ENCODE measurements at places on chromosomes 1 and 21.

- no peak for DNase-seq
Measured at GRCh38 chr1:44048532-44049215, 17.4 kb upstream of the SLC6A9 start.

DNA sequence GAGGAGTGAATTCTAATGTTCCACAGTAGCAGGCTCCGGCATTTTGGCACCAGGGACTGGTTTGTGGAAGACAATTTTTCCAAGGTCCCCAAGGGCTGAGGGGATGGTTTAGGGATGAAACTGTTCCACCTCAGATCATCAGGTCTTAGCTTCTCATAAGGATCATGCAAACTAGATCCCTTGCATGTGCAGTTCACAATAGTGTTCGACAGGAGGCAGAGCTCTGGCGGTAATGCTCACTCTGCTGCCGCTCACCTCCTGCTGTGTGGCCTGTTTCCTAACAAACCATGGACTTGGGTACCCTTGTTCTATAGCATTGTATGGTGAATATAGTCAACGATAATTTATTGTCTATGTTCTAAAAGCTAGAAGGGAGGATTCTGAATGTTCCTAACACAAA lies 16.6 kb downstream of the CRNN start:
- DNase-seq, result no peak

- DNase-seq, result no peak
Measured at GRCh38 chr1:16138772-16139221, 17.1 kb downstream of the EPHA2 start.

- no peak for DNase-seq
Measured at GRCh38 chr1:210608767-210609166, 280.1 kb downstream of the HHAT start.

DNA sequence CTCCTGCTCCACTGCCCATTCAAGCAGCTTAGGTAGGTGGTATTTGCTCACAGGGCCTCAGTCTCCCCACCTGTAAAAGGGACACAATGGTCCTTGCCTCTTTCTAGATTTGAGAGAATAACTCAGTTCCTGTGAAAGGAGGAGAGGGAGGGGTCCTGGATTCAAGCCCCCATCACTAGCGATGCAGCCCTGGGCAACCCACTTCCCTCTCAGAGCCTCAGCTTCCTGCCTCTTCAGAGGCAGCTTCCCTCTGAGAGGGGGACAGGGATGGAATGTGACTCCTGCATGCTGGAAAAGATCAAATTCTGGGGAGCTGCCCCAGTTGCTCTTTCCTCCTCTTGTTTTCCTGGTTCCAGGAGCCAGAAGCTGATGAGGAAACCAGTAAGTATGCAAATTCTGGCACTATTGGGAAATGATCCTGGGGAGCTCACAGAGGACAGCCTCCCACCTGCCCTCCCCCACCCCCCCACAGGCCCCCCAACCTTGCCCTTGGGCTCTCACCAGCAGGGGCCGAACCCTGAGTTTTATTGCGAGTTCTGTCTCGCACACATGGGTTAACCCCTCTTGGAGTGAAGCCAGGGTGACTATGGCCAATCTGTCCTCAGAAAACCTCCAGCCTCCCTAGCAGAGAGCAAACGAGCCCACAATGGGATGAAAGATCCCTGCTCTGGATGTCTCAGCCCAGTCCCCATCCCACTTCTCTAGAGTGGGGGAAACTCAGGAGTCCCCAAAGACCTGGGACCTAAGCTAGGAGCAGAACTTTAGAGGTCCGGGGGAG lies 11.7 kb downstream of the ZC3H12A start:
- DNase-seq, result no peak

GRCh38 chr1:232690285-232690935 lies 60.5 kb upstream of the SIPA1L2 start:
- no peak for DNase-seq

GRCh38 chr1:202571719-202572339 lies 138.4 kb downstream of the SYT2 start:
- no peak for DNase-seq

DNA sequence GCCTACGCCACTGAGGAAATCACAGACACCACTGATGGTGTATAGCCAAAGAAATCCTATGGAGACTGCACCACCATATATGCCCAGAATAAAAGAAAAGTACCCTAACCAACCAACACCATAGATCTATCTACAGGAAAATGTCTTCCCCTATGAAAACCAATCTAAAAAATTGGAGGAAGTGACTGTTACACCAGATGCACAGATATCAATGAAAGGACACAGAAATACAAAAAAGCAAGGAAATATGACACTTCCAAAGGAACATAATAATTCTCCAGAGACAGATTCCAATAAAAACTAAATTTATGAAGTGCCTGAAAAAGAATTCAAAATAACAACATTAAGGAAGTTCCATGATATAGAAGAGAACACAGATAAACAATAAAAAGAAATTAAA lies 56.8 kb upstream of the BCL10 start:
- no peak for DNase-seq

DNA sequence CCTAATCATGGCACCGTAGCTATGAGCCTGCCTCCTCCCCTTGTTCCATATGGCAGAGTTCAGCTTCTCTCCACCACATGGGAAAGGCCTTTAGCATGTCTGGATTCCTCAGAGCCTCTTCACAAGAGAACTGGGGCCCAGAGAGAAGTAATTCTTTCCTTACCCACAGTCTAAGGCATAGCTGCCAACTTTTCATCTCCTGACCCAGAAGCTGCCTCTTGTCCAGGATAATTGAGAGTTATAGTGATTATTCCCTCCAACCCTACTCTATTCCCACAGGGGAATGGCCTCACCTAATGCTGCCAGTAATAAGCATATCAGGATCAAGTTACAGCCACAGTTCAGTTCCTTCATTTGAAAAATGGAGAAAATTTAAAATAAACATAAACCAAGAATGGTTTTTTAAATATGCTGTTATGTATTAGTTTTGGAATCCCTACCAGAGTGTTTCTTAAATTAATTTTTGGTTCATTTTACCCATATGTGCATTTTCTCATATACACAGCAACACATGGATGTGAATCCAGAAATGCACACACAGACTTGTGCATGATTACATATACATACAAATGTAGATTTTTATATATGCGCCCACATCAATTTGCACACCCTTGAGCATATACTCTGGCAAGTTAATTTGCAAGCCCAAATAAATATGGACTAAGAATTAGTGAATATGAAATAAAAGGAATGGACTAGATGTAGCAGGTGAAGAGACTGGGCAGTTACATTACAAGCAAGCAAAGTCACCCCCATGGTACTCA lies 63.9 kb upstream of the WARS2 start:
- no peak for DNase-seq

- no peak for DNase-seq
Measured at GRCh38 chr1:171405391-171405714, 80.0 kb upstream of the PRRC2C start.

DNA sequence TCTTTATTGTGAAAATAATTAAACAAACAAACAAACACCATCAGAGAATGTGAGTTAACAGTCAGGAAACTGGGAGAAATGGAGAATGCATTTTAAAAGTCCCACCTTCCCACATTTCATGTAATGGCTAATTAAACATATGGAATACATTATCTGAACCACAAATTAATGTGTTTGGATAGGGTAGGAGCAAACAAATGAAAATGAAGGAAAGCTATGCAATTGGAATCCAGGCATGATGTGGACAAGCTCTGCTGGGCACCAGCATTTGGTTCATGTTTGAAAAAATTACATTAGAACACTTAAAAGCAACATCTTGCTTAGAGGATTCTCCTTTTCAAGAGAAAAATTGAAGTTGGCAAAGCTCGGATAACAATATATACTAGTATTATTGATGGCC lies 628.1 kb downstream of the LMO4 start:
- DNase-seq, result no peak

DNA sequence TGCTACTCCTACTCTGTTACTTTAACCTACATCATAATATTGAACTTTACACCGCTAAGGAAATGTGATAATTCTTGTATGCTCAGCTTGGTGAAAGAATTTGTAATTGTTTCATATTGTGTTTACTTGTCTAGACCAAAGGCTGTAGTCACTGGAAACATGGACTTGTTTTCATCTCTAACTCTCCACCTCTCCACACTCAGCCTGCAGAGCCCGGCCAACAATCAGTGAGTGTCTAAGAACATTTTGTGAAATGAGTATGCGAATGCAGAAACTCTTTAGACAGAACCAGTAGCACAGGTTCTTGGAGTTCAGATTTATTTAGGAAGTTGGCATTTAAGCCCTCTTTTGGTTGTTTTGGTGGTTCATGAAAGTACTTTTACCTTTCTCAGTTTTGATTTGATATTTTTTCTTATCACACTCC lies 3.2 kb upstream of the RWDD3 start:
- no peak for DNase-seq

DNA sequence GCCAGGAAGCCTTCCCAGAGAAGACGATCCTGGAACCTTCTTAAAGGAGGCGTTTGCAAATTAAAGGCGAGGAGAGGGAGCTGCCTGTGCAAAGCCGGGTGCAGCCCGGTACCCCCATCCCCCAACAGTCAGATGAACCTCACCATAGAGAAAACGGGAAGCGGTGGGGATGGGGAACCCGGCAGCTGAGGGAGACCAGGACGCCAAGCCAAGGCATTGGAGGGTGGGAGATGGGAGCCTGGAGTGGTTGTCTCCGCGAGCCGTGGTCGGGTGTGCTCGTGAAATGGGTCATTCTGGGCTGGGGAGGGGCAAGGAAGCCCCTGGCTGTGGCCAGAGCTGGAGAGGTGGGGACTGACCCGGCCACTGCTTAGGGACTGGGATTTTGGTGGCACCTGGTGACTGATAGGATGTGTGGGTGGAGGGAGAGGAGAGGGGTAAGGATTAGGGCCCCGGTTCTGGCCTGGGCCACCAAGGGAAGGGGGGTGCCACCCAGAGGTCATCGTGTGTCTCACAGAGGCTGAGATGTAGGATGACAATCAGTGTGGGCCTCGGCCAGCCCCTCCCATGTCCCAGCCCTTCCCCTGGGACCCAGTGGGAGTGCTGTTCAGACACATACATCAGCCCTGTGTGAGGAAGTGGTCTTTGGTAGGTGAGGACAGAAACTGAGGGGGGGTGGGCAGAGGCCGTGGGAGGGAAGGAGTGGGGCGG lies 676 bp upstream of the PADI2 start:
- no peak for DNase-seq

- DNase-seq, result no peak
Measured at GRCh38 chr1:236063551-236063918, 1.4 kb downstream of the NID1 start.

- DNase-seq, result no peak
Measured at GRCh38 chr21:44985441-44986401, 45.9 kb downstream of the SLX9 start.

GRCh38 chr1:236950365-236950764 lies 53.9 kb downstream of the MT1HL1 start:
- DNase-seq, result no peak

DNA sequence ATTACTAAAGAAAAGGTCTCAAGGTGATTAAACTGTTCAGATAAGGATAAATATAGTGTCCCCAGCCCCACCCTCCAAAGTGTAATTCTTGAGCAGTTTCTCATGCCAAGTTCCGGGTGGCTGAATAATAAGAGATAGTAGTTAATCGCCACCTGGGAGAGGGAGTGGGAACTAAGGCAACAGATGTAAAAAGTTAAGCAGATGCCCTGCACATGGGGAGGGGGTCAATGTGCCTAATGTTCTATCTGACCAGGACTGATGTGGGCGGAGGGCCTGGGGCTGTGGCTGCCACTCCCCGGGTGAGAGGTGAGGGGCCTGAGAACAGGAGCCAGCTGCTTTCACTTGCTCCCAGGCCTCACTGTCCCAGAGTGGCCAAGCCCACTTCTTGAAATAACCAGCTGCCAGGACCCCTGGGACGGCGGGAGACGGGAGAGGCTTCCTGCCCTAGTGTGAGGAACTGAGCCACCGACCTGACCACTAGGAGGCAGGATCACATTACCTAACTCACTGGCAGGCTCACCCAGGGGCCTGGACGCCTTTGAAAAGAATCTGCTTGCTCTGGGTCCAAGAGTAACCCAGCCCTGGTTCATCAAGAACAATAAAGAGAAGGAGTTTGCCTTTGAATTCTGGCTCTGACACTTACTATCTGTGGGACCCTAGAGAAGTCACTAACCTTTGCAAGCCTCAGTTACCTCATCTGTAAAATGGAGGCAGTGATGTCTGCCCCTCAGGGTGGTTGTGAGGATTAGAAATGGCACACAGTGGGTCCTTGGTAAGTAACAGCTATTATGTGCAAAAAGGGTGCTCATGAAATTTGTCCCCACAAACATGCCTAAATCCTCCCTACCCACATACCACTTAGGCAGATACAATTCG lies 179.2 kb downstream of the ATG4C start:
- DNase-seq, result no peak

DNA sequence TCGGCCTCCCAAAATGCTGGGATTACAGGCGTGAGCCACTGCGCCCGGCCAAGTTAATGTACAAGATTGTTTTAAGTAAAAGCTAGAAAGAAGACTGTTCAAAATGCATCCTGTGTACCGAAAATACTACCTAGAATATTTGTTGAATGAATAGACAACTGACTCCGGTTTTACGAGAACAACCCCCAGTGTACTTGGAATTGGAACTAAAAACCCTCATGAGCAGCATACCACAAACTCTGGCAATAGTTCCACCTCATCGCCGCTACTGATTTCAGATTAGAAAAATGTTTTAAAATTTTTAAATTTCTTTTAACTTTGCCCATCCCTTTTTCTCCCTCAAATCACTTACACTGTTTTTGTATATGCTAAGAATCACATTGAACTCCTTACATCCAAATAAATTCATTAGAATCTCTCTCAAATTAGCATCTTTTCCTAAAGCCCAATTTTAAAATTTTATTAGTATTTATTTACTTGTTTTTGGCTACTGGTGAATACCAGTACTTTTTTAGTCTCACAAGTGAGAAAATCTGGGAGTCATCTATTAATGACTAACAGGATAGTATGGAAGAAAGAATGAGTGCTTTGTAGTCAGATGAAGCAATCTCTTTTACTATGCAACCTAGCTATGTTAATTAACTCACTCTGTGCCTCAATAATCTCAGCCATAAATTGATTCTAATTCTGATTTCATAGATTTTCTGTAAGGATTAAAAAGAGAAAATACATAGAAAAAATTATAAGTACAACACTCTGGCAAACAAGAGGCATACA lies 95.1 kb downstream of the GPATCH2 start:
- no peak for DNase-seq

- no peak for DNase-seq
Measured at GRCh38 chr1:198102454-198102827, 54.4 kb upstream of the NEK7 start.

GRCh38 chr21:45079351-45079750 lies 5.0 kb downstream of the ADARB1 start:
- DNase-seq, result no peak

DNA sequence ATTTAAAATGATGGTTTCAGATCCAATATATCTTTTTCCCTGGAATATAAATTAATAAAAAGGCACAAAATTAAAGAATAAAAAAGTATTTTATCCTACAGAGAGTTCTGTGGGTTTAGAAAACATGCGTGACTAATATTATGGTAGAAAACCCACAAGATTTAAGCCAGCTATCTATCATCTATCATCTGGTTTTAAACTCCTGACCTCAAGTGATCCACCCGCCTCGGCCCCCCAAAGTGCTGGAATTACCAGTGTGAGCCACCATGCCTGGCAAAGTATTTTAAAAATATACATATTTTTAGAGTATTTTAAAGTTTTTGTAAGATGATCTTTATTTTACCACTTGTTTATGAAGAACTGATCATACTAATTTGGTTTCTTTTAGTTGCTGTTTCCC lies 79.5 kb downstream of the NRIP1 start:
- no peak for DNase-seq
